ENCODE measurements at places on chromosomes 4 and X. TPM values are rescaled to one million over a fixed set of nuclear protein-coding genes. Genes with fewer than 3 reads are reported as not detected.

INTS12 gene
- total RNA-seq: 31.3 TPM

GRCh38 chr4:168751263-168752225 lies 254.7 kb downstream of the PALLD start:
- no peak for DNase-seq

GRCh38 chr4:147543034-147543433 lies 62.1 kb downstream of the EDNRA start:
- DNase-seq: no peak

BTC gene
- total RNA-seq: 0.39 TPM

DCUN1D4 gene
- 24.8 TPM for total RNA-seq

PABPC4L gene
- total RNA-seq: 2.0 TPM

CYLC1 gene
- not detected for total RNA-seq

VCX3A gene
- total RNA-seq: not detected

DNA sequence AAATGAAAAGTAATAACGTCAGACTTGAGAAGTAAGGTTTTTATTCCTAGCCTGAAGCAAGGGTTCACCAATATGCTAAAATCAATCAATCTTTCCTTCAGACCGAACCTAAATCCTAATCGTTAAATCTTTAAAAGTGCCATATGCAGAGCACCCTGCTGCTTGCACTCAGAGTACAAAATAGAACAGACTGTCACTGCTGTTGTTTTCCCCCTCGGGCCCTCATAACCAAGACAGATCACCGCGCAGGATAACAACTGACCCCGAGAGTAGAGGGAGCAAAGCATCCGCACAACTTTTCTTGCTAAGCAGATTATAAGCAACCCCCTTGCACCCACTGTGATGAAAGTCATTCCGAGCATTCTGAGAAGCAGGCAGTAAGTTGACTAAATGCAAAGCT lies 550.9 kb upstream of the NDST4 start:
- DNase-seq: no peak

CYSLTR1 gene
- total RNA-seq: 0.64 TPM

DNA sequence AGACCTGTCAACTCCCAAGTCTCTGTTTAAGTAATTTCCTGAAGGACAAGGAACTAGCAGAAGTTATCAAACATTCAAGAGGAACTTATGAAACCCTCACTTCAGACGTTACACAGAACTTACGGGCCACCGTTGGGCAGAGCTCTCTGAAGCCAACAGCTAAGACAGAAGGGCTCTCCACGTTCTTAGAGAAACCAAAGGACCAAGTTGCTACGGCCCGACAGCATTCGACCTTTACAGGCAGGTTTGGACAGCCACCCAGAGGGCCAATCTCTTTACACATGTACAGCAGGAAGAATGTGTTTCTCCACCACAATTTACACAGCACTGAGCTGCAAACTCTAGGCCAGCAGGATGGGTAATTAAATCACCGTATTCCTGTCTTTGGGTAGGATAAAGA lies 705.1 kb upstream of the GRID2 start:
- DNase-seq: no peak

- DNase-seq: peak; percentile 97
These were observed 287.6 kb downstream of the ARHGAP24 start for GRCh38 chr4:85762529-85762871.

FAM53A gene
- 7.8 TPM for total RNA-seq

GRCh38 chrX:104281564-104281963 lies 26.8 kb upstream of the ESX1 start:
- DNase-seq: no peak

All from glomerular endothelial cell (primary cell).